Naive thymus-derived CD4-positive, alpha-beta T cell (primary cell): ENCODE measurements at places on chromosomes 2 and 18. TPM values are rescaled to one million over a fixed set of nuclear protein-coding genes. Genes with fewer than 3 reads are reported as not detected.

ESPNL gene
- total RNA-seq = 0.13 TPM in 1 of 2 replicates, not detected in the other

GRCh38 chr2:130912471-130912870, 75.8 kb downstream of the ARHGEF4 start:
- H3K27me3 ChIP-seq = no peaks in the 10 kb centered on the region
- H3K4me1 ChIP-seq = no peaks in the 10 kb centered on the region
- no peak overlapping the region for H3K27ac ChIP-seq
- DNase-seq = no peak
- no peak overlapping the region for H3K4me3 ChIP-seq
- H3K36me3 ChIP-seq = no peaks in the 10 kb centered on the region

GMCL1 gene
- total RNA-seq = 27.3 TPM

LONRF2 gene
- 0.05 TPM for total RNA-seq

- H3K27me3 ChIP-seq = no peaks in the 10 kb centered on the region
- peaks cover 10% of the 10 kb centered on the region for H3K4me1 ChIP-seq
- no peak overlapping the region for H3K4me3 ChIP-seq
- no peak for DNase-seq
- peaks cover 18% of the 10 kb centered on the region for H3K36me3 ChIP-seq
- no peak overlapping the region for H3K27ac ChIP-seq
These were observed 54.3 kb downstream of the EDAR start for GRCh38 chr2:108934583-108935245.

CHN1 gene
- total RNA-seq = 2.3 TPM

LRP2 gene
- total RNA-seq = not detected

NAT8 gene
- total RNA-seq = not detected in 2 replicates

GRCh38 chr2:16189836-16190160, 249.4 kb downstream of the MYCN start:
- H3K27me3 ChIP-seq = no peaks in the 10 kb centered on the region
- DNase-seq = no peak
- no peak overlapping the region for H3K4me3 ChIP-seq

DNA sequence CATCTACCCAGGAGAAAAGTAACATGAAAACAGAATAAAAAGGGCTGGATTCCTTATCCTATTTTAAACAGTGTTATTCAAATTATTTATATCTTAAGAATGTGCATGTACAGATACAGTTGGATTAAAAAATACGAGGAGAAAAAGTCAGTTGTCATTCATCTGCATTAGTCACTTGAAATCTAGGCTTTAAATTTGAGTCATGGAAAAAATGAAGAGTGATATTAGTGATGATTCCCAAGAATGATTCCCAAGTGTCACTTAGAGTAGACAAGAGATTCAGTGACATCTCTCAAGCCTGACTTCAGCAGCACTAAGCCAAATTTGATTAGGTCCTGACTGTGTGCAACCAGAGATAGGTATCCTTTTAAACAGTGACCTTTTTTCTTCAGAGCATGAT, 394.2 kb downstream of the IRS1 start:
- no peak overlapping the region for H3K27ac ChIP-seq
- no peak for DNase-seq
- H3K4me3 ChIP-seq = no peak overlapping the region
- H3K27me3 ChIP-seq = no peaks in the 10 kb centered on the region
- no peaks in the 10 kb centered on the region for H3K4me1 ChIP-seq
- H3K36me3 ChIP-seq = no peaks in the 10 kb centered on the region
